ENCODE measurements at places on chromosomes 7 and 10.

- DNase-seq = peak; percentile 14
These were observed 263.9 kb upstream of the FZD1 start for GRCh38 chr7:90999989-91000979.

DNA sequence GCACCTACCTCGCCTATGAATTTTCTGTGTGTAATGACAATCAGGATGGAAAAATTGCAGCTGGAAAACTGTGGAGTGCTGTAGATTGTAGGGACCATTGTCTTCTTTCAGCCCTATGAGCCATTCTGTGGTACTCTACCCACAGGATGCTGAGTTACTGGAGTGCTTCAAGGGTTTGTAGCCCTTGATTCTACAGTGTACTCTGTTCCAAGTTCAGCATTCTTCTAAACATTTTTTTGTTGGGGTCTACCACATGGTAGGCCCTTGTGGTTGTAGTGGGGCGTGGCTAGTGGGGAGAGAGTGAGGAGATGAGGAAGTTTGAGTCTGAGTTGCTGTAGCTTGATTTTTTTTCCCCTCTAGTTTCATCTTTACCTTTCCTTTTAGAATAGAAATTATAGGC is 33.5 kb downstream of the REEP3 start:
- DNase-seq = peak; percentile 97

GRCh38 chr10:103855424-103855823 is at the start of gene SH3PXD2A:
Gene SH3PXD2A (minus strand): TSS chr10:103855576. CDS start chr10:103855266, 310 bp downstream.
- DNase-seq = peak; percentile 29

- no peak for DNase-seq
These were observed 288.3 kb upstream of the MKLN1 start for GRCh38 chr7:131039355-131039762.

- DNase-seq = no peak
These were observed 22.2 kb upstream of the PARP12 start for GRCh38 chr7:140084972-140085371.

DNA sequence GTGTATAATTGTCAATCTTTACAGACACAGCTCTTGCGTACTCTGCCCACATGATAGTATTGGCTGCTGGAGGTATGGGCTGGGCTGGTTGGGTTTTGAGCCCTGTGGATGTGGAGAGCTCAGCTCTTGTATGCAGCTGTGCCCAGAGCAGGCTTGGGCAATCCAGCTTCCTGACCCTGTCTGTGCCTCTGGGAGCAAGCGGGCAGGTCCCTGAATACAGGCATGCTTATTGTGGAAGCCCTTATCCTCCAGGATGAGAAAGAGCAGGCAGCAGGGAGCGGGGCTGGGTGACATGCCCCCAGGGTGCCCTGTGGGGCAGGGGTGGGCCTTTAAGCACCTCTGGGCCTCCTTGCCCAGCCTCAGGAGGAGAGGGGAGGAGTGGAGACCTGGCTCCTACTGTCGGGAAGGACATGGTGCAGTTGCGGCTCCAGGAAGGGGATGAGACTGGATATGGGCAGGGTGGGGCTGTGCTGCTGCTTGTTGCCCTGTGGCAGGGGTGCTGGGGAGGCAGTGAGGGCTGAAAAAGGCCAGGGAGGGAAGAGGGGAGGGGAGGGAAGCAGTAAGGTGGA is 32.7 kb upstream of the SH2D4B start:
- no peak for DNase-seq

DNA sequence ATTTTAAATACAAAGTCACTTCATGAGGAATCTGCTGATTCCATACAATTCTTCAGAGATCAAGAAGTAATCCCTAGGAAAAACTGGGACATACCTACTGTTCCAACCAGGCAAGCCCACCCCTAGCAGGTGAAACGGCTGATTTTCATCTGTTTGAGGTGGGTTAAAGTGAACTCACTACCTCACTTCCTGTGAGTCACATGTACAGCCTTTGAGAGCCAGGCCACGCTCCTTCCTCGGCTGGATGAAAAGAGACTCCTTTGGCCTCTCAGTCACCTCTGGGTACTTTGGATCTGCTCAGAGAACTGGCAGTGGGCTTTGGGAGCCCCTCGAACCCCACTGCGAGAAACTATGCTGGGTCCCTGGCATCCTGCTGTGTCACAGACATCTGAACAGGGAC is 68.2 kb downstream of the CHST15 start:
- DNase-seq = no peak

DNA sequence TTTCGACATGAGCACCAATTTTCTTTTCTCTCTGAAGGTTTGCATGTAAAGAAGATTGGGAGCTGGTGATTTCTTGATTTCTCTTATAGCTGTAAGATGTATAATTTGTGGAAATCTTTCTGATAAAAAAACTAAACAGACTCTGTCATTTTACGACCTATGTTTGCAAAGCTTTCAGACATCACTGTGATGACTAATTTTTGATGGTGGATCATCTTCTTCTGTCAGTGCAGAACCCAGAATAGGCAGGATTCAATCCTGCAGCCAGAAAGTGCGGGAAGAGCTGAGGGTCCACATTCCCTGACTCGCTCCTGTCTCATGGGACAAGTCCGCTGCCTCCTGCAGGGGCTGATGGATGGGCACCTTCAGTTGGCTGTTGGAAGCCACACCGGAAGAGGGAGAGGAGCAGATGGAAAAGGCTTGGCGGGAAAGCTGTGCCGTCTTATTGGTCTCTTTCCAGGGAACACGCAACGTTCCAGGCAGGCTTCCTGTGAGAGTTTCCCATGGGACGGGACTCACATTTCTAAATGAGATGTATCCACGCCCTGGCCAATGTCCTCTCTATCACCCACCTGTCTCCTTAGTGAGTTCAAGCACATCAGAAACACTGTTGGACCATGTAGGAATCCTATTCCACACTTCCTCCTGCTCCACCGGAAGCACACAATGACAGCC is 186.9 kb downstream of the PRPF18 start:
- DNase-seq = no peak

- DNase-seq = peak; percentile 50
These were observed 40.6 kb downstream of the NHLRC2 start for GRCh38 chr10:113895018-113895417.

DNA sequence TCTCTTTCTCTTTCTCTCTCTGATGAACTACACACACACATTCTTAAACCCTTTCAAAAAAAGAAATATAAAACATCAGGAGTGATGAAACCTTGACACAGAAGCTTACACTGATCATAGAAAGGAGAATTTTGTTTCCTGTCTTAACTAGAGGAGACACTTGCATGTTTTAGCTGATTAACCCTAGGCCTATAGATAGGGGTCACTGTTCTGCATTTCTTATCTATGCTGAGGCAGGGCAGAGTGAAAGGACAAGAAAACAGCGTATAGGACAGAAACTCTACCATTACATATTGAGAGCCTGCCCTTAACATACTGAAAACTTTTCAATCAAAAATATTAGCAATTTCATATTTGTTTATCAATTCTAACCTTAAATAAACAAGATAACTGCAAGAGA is 680.6 kb upstream of the MBL2 start:
- DNase-seq = no peak

DNA sequence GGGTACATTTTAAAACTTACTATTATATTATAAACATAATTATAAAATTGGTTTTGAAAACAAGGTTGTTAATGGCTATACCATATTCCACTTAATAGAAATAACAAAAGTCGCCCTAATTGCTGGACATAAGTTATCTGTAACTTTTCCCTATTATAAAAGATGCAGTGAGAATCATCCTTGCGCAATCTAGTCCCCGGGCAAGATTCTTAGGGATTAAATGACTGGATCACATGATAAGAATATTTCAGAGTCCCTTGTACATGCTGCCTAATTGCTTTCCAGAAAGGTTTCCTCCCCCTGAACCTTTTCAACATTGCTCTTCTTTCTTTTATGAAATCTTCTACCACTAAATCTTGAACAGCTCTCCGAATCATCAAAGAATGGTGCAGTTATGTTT is 479.8 kb upstream of the MKI67 start:
- no peak for DNase-seq

GRCh38 chr10:115092555-115093285 is 445 bp upstream of the ATRNL1 start:
- peak; percentile 62 for DNase-seq

DNA sequence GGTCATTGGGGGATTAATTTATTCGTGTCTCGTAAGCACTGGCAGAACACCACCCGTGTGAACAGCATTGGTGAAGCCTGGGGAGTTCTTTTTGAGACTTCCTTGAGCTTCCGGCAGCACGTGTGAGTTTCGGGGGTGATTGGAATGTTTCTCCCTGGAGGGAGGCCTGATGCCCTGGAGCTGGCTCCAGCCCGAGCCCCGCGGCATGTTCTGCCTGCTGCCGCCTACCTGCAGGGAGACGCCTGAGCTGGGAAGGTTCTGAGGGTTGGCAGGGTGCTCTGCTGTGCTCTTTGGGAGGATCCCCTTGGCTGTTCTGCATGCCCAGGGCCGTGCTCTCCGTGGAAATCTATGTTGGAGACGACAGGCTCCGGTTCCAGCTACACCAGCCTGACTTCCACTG is 159.3 kb downstream of the MGMT start:
- DNase-seq = no peak

GRCh38 chr10:95472304-95473088 is 88.7 kb downstream of the SORBS1 start:
- DNase-seq = no peak

All from astrocyte of the spinal cord (primary cell).